WTC11 (cell line): ENCODE measurements at places on chromosomes 12 and 14.

- H3K27ac ChIP-seq = no peak overlapping the region
- no peaks in the 10 kb centered on the region for H3K27me3 ChIP-seq
- DNase-seq = no peak
- H3K36me3 ChIP-seq = no peaks in the 10 kb centered on the region
These were observed 39.8 kb upstream of the NPAS3 start for GRCh38 chr14:32898876-32899275.

- no peaks in the 10 kb centered on the region for H3K36me3 ChIP-seq
- no peak for DNase-seq
- peaks cover 19% of the 10 kb centered on the region for H3K27me3 ChIP-seq
- no peak overlapping the region for H3K4me3 ChIP-seq
These were observed 8.5 kb upstream of the SVOP start for GRCh38 chr12:109029411-109029810.

GRCh38 chr14:62745496-62745895, 299.8 kb downstream of the KCNH5 start:
- DNase-seq = no peak
- H3K4me3 ChIP-seq = no peak overlapping the region
- H3K27ac ChIP-seq = no peak overlapping the region
- peaks cover 45% of the 10 kb centered on the region for H3K4me1 ChIP-seq
- H3K36me3 ChIP-seq = no peaks in the 10 kb centered on the region

DNA sequence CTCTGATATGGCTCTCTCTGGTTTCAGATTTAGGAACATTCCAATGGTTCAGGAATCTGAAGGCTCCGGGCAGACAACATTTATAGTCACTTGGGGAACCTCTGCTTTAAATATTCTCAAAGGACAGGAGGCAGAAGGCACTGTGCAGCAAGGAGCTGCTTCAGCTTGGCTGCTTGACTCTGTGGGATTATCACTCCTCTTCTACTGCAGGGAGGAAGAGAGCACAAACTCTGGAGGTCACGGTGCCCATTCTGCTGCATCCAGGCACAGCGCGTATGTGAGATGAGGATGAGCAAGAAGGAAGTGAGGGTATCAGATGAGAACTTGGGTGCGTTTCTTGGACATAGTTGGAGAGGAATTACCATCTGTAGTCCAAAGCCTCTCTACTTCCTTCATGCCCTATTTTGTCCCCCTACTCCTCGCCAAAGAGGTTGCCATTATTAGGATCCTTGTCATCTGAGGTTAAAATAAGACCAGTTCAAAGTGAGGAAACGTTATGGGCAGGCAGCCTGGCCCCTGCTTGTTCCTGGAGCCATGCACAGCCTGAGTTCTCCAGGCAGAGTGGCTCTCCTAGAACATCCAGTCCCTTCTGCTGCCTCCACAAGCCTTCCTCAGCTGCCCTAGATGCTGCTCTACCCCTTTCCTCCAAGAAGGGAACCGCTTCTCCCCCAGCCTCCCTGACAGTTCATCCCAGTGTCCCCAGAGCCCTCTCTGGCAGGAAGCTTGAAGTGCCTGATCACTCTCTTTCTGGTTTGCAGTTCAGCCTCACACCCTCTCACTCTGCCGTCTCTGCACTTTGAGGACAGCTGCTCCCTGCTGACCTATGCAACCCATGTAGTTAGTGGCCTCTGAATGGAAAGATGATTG, 12.5 kb downstream of the FGF6 start:
- DNase-seq = no peak
- H3K36me3 ChIP-seq = no peaks in the 10 kb centered on the region
- no peak overlapping the region for H3K27ac ChIP-seq
- H3K4me3 ChIP-seq = no peak overlapping the region
- peaks cover 5% of the 10 kb centered on the region; the same call in 1 of the 2 replicates for H3K27me3 ChIP-seq

- DNase-seq = no peak
- peaks cover 10% of the 10 kb centered on the region for H3K4me1 ChIP-seq
- H3K36me3 ChIP-seq = no peaks in the 10 kb centered on the region
- no peaks in the 10 kb centered on the region for H3K27me3 ChIP-seq
These were observed 182.3 kb upstream of the GZMB start for GRCh38 chr14:24816011-24816928.

GRCh38 chr12:71455028-71455737, 15.6 kb downstream of the LGR5 start:
- peaks cover 28% of the 10 kb centered on the region for H3K4me1 ChIP-seq
- no peak for DNase-seq
- H3K27me3 ChIP-seq = peaks cover 53% of the 10 kb centered on the region
- no peak overlapping the region for H3K27ac ChIP-seq
- no peak overlapping the region for H3K4me3 ChIP-seq
- no peaks in the 10 kb centered on the region for H3K36me3 ChIP-seq

DNA sequence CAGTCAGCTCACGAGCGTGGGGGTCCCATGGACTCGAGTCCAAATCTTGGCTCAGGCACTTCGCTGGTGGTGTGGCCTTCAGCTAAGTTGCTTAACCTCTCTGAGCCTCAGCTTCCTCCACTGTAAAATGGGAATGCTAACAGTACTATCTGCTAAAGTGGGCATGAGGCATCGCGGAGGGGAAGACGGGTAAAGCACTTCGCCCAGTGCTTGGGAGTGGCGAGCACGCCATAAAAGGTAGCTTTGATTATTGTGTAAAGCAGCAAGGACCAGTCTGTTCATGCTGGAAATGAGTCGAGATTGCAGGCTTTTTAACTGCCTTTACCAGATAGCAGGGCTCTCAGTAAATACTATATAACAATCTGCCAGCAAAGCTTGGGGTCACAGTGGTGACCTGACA, 24.5 kb downstream of the HRK start:
- H3K36me3 ChIP-seq = no peaks in the 10 kb centered on the region
- no peaks in the 10 kb centered on the region for H3K27me3 ChIP-seq
- H3K27ac ChIP-seq = no peak overlapping the region
- no peak for DNase-seq

- DNase-seq = no peak
- H3K27ac ChIP-seq = no peak within 1 kb of the TSS
- H3K36me3 ChIP-seq = peaks cover 11% of the 10 kb centered on the region
- H3K4me1 ChIP-seq = peaks cover 23% of the 10 kb centered on the region
These were observed at the start of gene TMEM229B for GRCh38 chr14:67487937-67488893. Gene TMEM229B, minus strand, starts transcription at chr14:67488721. Its CDS starts 14,798 bp downstream, at chr14:67473923.

GRCh38 chr14:55107766-55108554, 21.1 kb upstream of the LGALS3 start:
- no peak overlapping the region for H3K4me3 ChIP-seq
- DNase-seq = peak; percentile 23
- H3K27ac ChIP-seq = no peak overlapping the region
- H3K27me3 ChIP-seq = no peaks in the 10 kb centered on the region
- peaks cover 24% of the 10 kb centered on the region for H3K4me1 ChIP-seq

GRCh38 chr14:47302121-47302520, 373.3 kb downstream of the MDGA2 start:
- no peak overlapping the region for H3K4me3 ChIP-seq
- no peak overlapping the region for H3K27ac ChIP-seq
- DNase-seq = no peak
- no peaks in the 10 kb centered on the region for H3K27me3 ChIP-seq
- no peaks in the 10 kb centered on the region for H3K36me3 ChIP-seq

DNA sequence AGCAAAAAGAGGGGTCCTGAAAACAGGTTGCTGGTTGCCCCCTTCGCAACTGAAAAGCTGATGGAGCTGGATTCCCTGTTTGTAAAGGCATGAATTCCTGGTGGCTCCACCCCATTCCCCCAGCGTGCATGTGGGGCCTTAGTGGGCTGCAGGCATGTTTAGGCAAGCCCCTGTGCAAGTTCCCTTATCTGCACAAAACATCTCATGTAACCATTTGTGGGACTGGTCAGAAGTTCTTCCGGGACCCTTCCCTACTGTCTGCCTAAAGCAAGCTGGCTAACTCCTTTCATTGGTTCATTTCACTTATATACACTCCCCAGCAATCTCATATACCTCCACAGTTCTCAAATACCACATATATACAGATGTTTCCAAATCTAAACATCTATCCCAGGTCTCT, 24.0 kb upstream of the HIGD1C start:
- no peak for DNase-seq
- H3K27ac ChIP-seq = no peak overlapping the region
- peaks cover 7% of the 10 kb centered on the region; the same call in 1 of the 2 replicates for H3K36me3 ChIP-seq
- no peaks in the 10 kb centered on the region for H3K27me3 ChIP-seq

DNA sequence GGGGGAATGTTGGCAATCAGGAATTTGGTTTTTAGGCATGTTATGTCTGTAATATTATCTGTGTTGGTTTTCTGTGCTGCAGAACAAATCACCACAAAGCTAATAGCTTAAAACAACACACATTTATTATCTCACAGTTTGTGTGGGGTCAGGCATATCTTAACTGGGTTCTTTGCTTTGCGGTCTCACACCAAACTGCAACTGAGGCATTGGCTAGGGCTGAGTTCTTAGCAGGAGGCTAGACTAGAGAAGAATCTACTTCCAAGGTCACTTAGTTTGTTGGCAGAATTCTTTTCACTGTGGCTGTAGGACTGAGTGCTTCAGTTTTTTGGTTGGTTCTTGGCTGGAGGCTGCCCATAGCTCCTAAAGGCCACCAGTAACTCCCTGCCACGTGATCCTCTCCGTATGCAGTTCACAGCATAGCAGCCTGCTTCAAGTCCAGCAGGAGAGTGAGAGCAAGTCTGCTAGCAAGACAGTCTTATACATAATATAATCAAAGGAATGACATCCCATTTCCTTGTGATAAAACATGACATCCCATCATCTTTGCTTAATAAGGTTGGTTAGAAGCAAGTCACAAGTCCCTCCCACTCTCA, 21.6 kb downstream of the ATF1 start:
- H3K27me3 ChIP-seq = no peaks in the 10 kb centered on the region
- no peak overlapping the region for H3K4me3 ChIP-seq
- no peaks in the 10 kb centered on the region for H3K4me1 ChIP-seq
- peaks cover 32% of the 10 kb centered on the region for H3K36me3 ChIP-seq
- no peak for DNase-seq

GRCh38 chr12:89575374-89575773, 49.5 kb upstream of the POC1B start:
- DNase-seq = no peak
- H3K4me3 ChIP-seq = no peak overlapping the region
- no peak overlapping the region for H3K27ac ChIP-seq
- H3K4me1 ChIP-seq = peaks cover 9% of the 10 kb centered on the region

- no peaks in the 10 kb centered on the region for H3K27me3 ChIP-seq
- peaks cover 5% of the 10 kb centered on the region for H3K4me1 ChIP-seq
- H3K27ac ChIP-seq = peak overlapping the region; percentile 23
- DNase-seq = no peak
- peaks cover 22% of the 10 kb centered on the region for H3K36me3 ChIP-seq
These were observed 74.6 kb downstream of the FRMD6 start for GRCh38 chr14:51726166-51726899.

DNA sequence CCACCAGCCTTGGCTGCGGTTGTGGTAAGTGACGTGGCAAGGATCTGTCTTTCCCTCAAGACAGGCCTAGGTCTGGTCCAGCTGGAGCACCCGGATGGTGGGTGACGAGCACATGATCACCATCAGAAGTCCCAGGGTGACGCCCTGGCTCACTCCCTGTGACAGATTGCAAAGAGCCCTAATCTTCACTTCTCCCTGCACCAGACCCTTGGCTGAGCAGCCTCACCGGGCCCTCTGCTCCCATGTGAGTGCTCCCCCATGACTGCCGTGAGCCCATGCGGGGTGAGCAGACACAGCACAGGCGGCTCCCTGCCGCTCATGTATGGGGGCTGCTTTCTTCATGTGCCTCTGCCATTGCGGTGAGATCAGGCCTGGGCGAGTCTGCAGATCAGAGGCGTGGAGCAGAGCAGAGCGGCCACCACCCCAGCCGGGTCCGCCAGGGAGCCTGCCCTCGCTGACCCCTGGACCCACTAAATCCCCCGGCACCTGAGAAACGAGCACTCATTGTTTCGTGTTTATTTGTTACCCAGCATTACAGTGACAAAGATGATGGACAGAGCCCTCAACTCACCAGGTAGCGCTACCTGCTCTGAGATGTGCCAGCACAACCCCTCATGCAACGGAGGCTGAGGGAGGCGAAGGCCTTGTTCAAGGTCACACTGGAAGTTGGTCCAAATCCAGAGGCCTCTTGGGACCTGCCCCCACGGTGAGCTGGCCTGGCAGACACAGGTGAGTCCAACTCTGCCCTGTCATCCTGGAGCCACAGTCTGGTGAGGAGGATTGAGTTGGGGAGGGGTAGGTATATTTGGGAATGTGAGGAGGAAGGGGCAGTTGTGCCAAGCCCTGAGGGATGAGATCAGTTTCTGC, 9.3 kb upstream of the DIO3 start:
- no peak for DNase-seq
- H3K4me3 ChIP-seq = no peak overlapping the region
- H3K27me3 ChIP-seq = peaks cover 21% of the 10 kb centered on the region
- H3K27ac ChIP-seq = no peak overlapping the region
- no peaks in the 10 kb centered on the region for H3K4me1 ChIP-seq
- H3K36me3 ChIP-seq = no peaks in the 10 kb centered on the region

- no peak overlapping the region for H3K4me3 ChIP-seq
- peaks cover 10% of the 10 kb centered on the region for H3K27me3 ChIP-seq
- H3K27ac ChIP-seq = no peak overlapping the region
- no peaks in the 10 kb centered on the region for H3K36me3 ChIP-seq
- DNase-seq = peak; percentile 76
These were observed 240.1 kb upstream of the OR4E1 start for GRCh38 chr14:21913759-21914158.

GRCh38 chr12:132222096-132222807, 78.0 kb downstream of the NOC4L start:
- no peak overlapping the region for H3K4me3 ChIP-seq
- H3K36me3 ChIP-seq = no peaks in the 10 kb centered on the region
- H3K27me3 ChIP-seq = peaks cover 37% of the 10 kb centered on the region
- H3K4me1 ChIP-seq = no peaks in the 10 kb centered on the region
- no peak overlapping the region for H3K27ac ChIP-seq

DNA sequence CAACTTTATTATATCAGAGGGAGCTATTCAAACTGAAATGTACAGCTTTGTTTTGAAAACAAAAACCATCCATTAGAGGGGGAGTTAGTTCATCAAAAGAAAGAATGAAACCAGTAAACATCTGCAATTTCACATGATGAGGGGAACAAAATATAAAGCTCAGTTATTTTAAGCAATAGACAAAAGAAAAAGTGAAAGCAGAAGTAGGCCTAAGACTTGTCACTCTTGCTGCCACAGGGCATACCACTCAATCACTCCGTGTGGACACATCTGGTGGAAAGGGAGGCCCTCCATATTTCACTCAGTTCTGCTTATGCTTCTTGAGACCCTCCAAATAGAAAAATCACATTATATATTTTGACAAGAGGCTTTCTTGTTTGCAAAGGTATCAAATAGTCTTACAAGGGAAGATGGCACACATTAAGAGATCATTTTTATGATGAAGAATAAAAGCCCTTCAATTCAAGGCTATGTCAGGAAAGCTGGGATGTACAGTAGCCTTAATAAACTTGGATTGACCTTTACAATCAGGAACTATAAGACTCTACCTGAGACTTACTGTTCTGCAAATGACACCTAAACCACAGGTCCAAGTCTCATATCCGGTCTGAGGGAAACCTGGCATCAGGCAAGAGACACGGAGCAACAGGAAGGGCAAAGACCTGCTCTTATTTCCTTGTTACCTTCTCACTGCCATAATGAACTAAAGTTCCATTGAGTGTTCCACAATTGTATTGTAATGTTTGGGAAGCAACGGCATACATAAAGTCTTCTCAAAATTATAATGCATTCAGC, 222.5 kb upstream of the GRIP1 start:
- H3K4me1 ChIP-seq = peaks cover 31% of the 10 kb centered on the region
- DNase-seq = no peak
- H3K36me3 ChIP-seq = no peaks in the 10 kb centered on the region
- no peak overlapping the region for H3K4me3 ChIP-seq
- H3K27ac ChIP-seq = no peak overlapping the region
